Right lobe of liver (tissue), 6 donors: ENCODE measurements at places on chromosomes 13 and 19.

- H3K27me3 ChIP-seq = no peaks in the 10 kb centered on the region
- H3K36me3 ChIP-seq = no peaks in the 10 kb centered on the region
- no peak overlapping the region for H3K27ac ChIP-seq
- no peak overlapping the region for H3K4me3 ChIP-seq
- DNase-seq = no peak
Measured at GRCh38 chr13:30851697-30852096, 54.4 kb upstream of the MEDAG start.

GRCh38 chr13:112743451-112744167 is 53.8 kb downstream of the ATP11A start:
- H3K4me1 ChIP-seq = no peaks in the 10 kb centered on the region
- no peak overlapping the region for H3K27ac ChIP-seq
- H3K27me3 ChIP-seq = no peaks in the 10 kb centered on the region
- no peaks in the 10 kb centered on the region for H3K36me3 ChIP-seq
- DNase-seq = no peak

DNA sequence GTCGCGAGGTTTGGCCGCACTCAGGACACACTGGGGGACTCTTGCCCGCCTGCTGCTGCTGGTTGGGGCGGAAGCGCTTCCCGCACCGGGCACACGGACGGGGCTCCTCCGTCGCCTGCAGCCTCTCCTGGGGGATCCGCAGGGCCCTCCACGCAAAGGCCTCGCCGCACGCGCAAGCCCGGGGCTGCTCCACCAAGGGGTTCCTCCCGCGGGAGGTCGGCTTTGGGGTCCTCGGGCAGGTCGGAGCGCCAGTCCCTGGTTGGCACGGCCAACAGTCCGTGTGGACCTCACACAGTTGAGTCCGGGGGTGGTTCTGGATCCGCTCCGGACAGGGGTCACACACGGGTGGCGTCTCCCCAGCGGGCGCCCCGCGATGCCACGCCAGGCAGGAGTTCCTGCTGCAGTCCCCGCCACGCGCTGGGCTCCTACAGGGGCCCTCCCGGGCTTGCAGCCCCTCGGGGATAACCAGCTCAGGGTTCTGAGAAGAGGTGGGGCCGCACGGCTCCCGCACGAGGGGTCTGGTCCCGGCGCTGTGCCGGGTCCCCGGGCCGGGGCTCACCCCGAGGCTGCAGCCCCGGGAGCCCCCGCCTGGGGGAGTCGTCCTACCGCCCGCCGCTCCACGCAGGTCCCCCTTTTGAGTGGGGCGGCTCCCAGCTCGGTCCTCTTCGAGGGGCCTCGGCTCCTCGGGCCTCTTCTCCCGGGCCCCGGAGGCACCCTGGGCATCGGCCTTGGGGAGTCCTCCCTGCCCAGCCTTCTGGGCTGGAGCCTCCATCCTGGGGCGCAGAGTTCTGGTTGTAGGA is 6.2 kb upstream of the ZNF497 start:
- no peaks in the 10 kb centered on the region for H3K27me3 ChIP-seq
- no peaks in the 10 kb centered on the region for H3K4me1 ChIP-seq
- no peak overlapping the region for H3K4me3 ChIP-seq
- no peak overlapping the region for H3K27ac ChIP-seq
- H3K36me3 ChIP-seq = no peaks in the 10 kb centered on the region
- DNase-seq = peak; percentile 28

- no peaks in the 10 kb centered on the region for H3K4me1 ChIP-seq
- no peaks in the 10 kb centered on the region for H3K27me3 ChIP-seq
- no peak overlapping the region for H3K27ac ChIP-seq
Measured at GRCh38 chr13:85366759-85367417, 432.3 kb downstream of the SLITRK6 start.

DNA sequence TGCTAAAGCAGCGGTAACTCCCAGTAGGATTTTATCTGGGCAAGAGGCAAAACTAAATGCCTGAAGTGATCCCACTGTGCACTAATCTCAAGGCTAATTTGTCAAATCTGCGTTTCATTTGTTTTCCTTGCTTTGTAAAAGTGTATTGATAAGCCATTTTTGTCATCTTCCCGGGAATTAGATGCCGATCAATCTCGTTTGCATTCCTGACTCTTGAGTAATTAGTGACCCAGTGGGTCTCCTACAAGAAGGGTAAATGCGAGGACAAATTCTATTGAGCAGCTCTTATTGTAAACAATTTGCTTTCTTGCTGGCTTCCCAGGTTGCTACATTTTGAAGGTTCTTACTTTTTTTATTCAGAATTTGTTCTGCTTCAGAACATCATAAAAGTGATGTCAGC is 129.7 kb downstream of the EFNB2 start:
- DNase-seq = no peak
- no peaks in the 10 kb centered on the region for H3K4me1 ChIP-seq
- H3K27ac ChIP-seq = no peak overlapping the region
- H3K36me3 ChIP-seq = no peaks in the 10 kb centered on the region
- no peak overlapping the region for H3K4me3 ChIP-seq
- no peaks in the 10 kb centered on the region for H3K27me3 ChIP-seq

GRCh38 chr19:47028195-47028601 is 8.6 kb downstream of the NPAS1 start:
- no peak overlapping the region for H3K27ac ChIP-seq
- H3K4me3 ChIP-seq = no peak overlapping the region
- H3K27me3 ChIP-seq = peaks cover 6% of the 10 kb centered on the region

DNA sequence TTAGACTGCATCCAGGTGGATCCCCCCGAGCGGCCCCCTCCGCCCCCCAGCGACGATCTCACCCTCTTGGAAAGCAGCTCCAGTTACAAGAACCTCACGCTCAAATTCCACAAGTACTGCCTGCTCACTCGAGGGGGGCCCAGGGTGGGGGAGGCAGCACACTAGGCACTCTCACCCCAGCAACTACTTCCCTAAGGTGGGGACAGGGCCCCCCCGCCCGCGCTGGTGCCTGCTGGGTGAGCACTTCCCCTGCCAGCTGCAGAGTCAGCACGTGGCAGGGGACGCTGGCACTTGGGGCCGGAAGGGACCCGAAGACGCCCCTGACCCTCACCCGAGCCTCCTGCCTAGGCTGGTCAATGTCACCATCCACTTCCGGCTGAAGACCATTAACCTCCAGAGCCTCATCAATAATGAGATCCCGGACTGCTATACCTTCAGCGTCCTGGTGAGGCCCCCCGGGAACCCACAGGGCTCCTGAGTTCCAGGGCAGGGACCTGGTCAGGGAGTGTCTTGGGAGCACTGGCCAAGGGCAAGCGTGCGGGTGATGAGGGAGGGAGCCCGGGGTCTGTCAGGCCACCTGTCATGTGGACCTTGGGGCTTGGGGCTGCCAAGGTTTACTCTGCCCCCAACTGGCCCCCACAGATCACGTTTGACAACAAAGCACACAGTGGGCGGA is 5.2 kb downstream of the MCOLN1 start:
- H3K27ac ChIP-seq = no peak overlapping the region
- no peaks in the 10 kb centered on the region for H3K4me1 ChIP-seq
- no peak overlapping the region for H3K4me3 ChIP-seq

DNA sequence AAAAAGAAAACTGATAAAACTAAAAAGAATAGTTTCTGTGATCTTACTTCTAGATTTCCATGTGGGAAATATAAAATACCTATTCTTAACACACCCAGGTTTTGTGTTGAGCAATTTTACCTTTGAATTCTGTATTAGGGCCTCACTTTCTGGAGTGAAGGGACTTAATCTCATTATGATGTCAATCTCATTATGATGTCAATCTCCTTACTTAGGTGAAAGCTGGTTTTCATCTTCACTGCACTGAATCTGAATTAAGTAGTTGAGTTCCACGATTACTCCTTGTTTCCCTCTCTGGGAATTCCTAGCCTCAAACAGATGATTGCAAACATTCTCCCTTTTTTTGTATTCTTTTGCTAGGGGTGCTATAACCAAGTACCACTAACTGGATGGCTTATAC is 1367.2 kb downstream of the EFNB2 start:
- DNase-seq = no peak
- H3K27ac ChIP-seq = no peak overlapping the region
- no peaks in the 10 kb centered on the region for H3K4me1 ChIP-seq
- H3K36me3 ChIP-seq = no peaks in the 10 kb centered on the region
- no peaks in the 10 kb centered on the region for H3K27me3 ChIP-seq
- H3K4me3 ChIP-seq = no peak overlapping the region

GRCh38 chr13:77918391-77919245 is at the start of gene EDNRB:
Gene EDNRB, minus strand, starts transcription at chr13:77918831. Its CDS starts 258 bp downstream, at chr13:77918573.
- H3K27ac ChIP-seq = peak within 1 kb of the TSS; percentile 45
- no peaks in the 10 kb centered on the region for H3K4me1 ChIP-seq
- H3K4me3 ChIP-seq = peak within 1 kb of the TSS; percentile 51
- no peaks in the 10 kb centered on the region for H3K27me3 ChIP-seq

GRCh38 chr19:5827342-5827890 is 12.1 kb downstream of the FUT6 start:
- H3K4me1 ChIP-seq = no peaks in the 10 kb centered on the region
- H3K27me3 ChIP-seq = no peaks in the 10 kb centered on the region
- peak overlapping the region; percentile 83 for H3K27ac ChIP-seq
- no peaks in the 10 kb centered on the region for H3K36me3 ChIP-seq
- no peak overlapping the region for H3K4me3 ChIP-seq

DNA sequence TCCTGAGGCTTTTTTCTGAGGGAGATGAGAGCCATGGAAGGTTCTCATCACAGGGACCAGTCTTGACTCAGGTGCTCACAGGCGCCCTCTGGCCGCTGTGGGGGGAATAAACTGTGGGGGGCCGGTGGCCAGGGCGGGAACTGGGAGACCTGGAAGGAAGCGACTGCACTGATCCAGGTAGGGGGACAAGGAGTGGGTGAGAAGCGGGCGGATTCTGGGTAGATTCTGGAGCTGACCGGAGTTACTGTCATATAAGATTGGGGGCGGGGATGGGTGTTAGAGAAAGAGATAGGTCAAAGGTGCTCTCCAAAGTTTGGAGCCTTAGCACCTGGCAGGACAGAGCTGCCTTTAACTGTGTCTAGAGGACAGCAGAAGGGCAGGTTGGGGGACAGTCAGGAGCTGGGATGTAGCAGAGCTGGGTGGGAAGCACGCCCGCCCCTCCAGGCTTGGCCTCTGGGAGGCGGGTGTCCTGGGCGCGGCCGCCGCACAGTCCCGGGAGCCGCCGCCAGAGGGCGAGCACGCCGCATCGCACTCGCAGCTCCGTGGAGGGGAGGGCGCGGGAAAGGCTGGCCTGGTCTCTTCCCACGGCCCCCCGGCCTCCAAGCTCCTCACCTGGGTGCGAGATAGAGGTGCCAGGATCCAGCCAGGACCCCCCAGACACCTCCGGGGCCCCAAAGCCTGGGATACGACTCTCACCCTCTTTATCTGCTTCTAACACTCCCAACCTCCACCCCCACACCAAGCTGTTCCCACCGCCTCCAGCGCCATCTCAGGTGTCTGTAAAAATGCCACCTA is 4.2 kb upstream of the DAND5 start:
- H3K27me3 ChIP-seq = no peaks in the 10 kb centered on the region

GRCh38 chr13:33132644-33133440 is 116.6 kb downstream of the KL start:
- no peak for DNase-seq
- H3K4me1 ChIP-seq = no peaks in the 10 kb centered on the region
- H3K27ac ChIP-seq = no peak overlapping the region
- no peak overlapping the region for H3K4me3 ChIP-seq
- no peaks in the 10 kb centered on the region for H3K27me3 ChIP-seq

- no peaks in the 10 kb centered on the region for H3K27me3 ChIP-seq
- H3K36me3 ChIP-seq = no peaks in the 10 kb centered on the region
- DNase-seq = no peak
- no peaks in the 10 kb centered on the region for H3K4me1 ChIP-seq
- H3K27ac ChIP-seq = no peak overlapping the region
Measured at GRCh38 chr19:56319991-56320390, 5.4 kb upstream of the ZSCAN5A start.

- H3K27ac ChIP-seq = no peak overlapping the region
- H3K27me3 ChIP-seq = no peaks in the 10 kb centered on the region
- DNase-seq = no peak
- H3K4me1 ChIP-seq = no peaks in the 10 kb centered on the region
- no peak overlapping the region for H3K4me3 ChIP-seq
Measured at GRCh38 chr19:17495639-17496296, 15.7 kb upstream of the PGLS start.

GRCh38 chr13:99150575-99151361 is 49.9 kb upstream of the UBAC2 start:
- no peaks in the 10 kb centered on the region for H3K27me3 ChIP-seq
- no peak overlapping the region for H3K4me3 ChIP-seq
- no peak overlapping the region for H3K27ac ChIP-seq
- no peak for DNase-seq
- no peaks in the 10 kb centered on the region for H3K4me1 ChIP-seq

DNA sequence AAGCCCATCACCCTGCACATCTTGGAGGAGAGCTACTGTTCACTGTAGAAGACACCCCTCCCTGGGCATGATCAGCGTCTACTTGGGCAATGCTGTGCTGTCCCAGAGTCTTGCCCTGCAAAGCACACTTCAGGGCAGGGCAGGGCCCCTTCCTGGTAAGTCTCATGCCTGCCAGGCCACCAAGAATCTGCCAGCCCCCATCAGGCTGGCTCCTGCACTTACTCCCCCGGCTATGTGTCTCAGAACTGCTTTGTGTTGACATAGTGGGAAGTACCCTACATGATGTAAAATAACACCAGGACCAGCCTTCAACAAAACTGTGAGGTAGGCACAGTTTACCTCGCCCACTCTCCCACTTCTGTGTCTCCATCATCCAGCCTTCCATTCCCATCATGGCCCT is 27.8 kb upstream of the ATP12A start:
- no peaks in the 10 kb centered on the region for H3K4me1 ChIP-seq
- H3K27me3 ChIP-seq = no peaks in the 10 kb centered on the region
- DNase-seq = no peak
- no peaks in the 10 kb centered on the region for H3K36me3 ChIP-seq
- H3K27ac ChIP-seq = no peak overlapping the region

GRCh38 chr13:20843166-20843565 is 59.4 kb downstream of the XPO4 start:
- H3K27ac ChIP-seq = no peak overlapping the region
- no peak overlapping the region for H3K4me3 ChIP-seq
- H3K4me1 ChIP-seq = peaks cover 7% of the 10 kb centered on the region
- H3K27me3 ChIP-seq = no peaks in the 10 kb centered on the region
- no peak for DNase-seq

GRCh38 chr19:45524575-45525129 is 17.4 kb downstream of the VASP start:
- no peak overlapping the region for H3K4me3 ChIP-seq
- H3K4me1 ChIP-seq = no peaks in the 10 kb centered on the region
- H3K27me3 ChIP-seq = no peaks in the 10 kb centered on the region
- H3K27ac ChIP-seq = no peak overlapping the region

- no peaks in the 10 kb centered on the region for H3K4me1 ChIP-seq
- no peaks in the 10 kb centered on the region for H3K36me3 ChIP-seq
- no peak overlapping the region for H3K4me3 ChIP-seq
Measured at GRCh38 chr19:2587001-2587719, 111.2 kb downstream of the GADD45B start.

DNA sequence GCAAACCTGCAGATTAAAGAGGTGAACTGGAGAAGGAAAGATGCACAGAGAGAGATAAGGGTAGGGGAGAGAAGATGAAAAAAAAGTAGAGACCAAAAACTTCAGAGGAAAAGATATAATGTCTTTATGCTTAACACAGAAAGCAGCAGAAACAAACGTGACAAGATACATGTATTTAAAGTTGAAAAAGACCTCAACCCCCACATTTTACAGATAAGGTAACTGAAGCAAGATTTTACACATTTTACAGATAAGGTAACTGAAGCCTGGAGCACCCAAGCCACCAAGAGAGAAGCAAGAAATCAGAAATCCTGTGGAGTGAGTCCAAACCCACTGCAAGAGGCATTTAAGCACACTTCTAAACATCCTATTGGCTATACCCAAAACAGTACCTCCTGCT is 185.3 kb downstream of the TBC1D4 start:
- H3K36me3 ChIP-seq = no peaks in the 10 kb centered on the region
- H3K27ac ChIP-seq = no peak overlapping the region
- H3K4me1 ChIP-seq = no peaks in the 10 kb centered on the region
- no peak for DNase-seq

GRCh38 chr19:31149441-31149941 is 199.7 kb downstream of the TSHZ3 start:
- H3K4me3 ChIP-seq = no peak overlapping the region
- no peak overlapping the region for H3K27ac ChIP-seq
- no peaks in the 10 kb centered on the region for H3K27me3 ChIP-seq
- no peaks in the 10 kb centered on the region for H3K36me3 ChIP-seq
- H3K4me1 ChIP-seq = no peaks in the 10 kb centered on the region
